ENCODE measurements at places on chromosomes 13 and 19.

GRCh38 chr19:32852216-32852615 is 17.4 kb downstream of the SLC7A9 start:
- DNase-seq, result no peak

DNA sequence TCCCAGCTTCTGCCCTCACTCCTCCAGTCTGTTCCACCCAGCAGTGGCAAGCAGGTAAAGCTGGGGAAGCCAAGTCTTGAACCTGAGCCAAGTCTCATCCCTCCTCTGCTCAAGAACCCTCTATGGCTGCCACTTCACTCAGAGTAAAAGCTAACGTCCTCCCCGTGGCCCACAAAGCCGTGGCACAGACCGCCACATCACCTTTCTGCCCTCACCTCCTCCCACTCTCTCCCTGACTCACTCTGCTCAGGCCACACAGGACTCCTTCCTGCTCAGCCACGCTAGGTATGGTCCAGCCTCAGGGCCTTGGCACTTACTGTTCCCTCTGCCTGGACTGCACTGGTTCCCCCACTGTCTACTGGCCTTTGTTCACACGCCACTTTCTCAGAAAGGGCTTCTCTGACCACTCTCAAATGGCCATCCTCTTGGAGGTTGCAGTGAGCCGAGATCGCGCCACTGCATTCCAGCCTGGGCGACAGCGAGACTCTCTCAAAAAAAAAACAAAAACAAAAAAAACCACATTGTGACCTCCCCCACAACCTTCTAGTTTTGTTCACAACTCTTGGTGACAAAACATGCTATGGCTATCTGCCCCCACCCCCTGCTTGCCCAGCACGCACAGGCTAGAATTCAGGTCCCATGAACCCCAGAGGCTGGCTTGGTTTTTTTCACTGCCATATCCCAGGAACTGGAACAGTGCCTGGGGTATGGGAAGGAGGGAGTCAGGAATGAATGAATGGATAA is 15.8 kb downstream of the NDUFB7 start:
- DNase-seq, result no peak

DNA sequence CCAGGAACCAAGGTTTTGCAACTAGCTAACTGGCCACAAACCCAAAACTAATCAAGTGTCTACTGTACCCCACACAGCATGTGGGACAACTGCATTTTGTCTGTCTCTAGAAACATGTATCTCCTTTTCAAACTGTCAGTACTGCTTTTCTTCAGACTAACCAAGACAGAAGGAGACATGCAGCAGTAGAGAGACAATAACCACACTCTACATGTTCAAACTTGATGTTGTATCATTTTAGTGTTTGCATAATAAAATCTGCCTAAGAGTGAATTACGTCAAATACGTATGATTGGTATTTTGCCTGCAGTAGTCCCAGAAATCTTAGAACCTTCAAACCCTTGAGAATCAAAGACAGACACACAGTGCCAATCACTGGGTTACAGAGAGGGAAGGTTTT is 22.0 kb upstream of the FREM2 start:
- no peak for DNase-seq

DNA sequence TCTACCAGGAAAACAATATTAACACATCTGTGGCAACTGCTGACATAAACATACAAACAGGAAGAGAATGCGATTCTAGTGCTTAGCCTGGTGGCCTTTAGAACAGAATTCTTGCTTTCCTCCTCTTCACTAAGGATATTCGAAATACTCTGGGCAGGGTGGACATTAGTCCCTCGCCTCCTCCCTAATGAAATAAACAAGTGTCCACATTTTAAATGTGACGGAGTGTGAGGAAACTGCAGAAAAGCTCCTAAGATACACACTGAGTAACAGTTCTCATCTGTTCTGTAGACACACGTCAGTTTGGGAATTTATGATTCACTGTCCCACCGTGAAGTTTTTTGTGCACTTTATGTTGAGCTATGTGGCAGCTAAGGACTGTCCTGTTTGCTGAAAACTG is 639 bp downstream of the STARD13 start:
- no peak for DNase-seq

GRCh38 chr19:13281567-13282291 is 131.5 kb downstream of the IER2 start:
- no peak for DNase-seq

- DNase-seq, result no peak
These were observed 401 bp downstream of the C19orf85 start for GRCh38 chr19:55464039-55464661.

DNA sequence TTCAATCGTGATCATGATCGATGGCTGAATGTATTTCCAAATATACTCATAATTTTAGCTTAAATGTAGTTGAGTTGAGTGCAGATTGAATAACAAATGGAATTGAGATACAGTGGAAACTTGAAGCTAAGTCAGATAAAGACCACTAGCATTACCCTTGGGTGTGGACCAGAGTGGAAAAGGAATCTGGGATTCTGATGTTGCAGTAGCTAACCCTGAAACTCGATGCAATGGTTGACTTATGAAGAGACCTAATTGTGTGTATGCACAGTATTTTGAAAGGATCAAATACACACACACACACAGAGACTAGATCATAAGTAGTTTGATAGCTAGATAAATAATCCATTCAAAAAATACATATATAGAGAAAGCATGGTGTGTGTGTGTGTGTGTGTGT is 135.8 kb downstream of the RXFP2 start:
- no peak for DNase-seq

DNA sequence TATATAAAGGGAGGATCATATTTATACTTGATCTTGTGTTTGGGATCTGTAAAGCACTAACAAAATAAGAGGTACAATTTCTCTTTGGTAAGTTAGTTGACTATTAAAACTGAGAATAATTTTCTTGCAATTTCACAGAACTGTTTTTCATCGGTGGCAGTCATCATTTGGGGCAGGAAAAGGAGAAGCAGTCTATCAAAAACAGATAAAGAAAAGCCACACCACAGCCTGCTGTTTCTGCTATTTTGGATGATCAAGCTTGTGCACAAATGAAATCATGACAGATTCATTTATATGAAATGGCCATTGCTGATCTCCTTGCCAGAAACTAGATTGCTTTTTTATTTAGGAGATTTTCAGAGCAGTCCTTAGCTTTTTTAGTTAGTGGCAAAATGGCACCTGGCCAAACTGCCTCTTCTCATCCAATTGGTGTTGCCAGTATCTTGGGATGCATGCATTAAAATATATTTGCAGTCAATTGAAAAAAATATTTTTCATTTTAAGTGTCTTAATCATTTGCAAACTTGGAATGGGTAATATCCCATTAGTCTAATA is 326.0 kb downstream of the HS6ST3 start:
- DNase-seq, result peak; percentile 17

DNA sequence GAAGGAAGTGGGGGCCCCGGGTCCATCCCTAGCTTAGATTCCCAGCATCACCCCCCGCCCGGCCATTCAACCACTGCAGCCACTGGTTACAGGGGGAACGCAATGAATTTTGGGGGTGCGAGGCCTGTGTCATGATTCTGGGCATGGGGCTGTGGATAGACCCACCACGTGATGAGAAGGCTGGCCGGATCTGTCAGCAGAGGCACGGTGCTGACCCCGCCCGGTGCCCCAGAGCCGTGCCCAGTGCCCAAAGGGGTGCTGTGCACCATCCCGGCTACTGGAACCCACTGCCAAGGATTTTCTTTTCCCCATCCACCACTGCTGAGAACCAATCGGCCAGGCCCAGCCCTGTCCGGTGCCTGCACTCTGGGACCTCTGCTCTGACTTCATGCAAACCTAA is 27.4 kb downstream of the CLEC4M start:
- DNase-seq, result no peak

DNA sequence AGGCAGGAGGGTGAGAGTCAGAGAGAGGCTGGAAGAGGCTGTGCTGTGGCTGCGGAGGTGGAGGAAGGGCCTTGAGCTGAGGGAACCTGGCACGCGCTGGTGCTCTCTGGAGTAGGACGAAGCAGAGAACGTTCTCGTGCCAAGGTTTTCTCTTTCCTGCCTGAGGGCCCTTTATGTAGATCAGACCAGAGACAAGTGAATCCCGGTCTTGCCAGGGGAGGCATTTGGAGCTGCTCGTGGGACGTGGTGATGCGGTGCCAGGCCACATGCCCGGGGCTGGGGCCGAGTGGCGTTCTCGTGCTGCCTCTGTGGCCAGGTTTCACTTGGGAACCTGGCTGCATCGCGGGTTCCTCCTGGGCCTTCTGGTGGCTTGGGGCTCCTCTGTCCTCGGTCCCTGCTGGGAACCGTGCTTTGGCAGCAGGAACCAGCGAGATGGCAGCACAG is 54.2 kb downstream of the KDM4B start:
- DNase-seq, result no peak

DNA sequence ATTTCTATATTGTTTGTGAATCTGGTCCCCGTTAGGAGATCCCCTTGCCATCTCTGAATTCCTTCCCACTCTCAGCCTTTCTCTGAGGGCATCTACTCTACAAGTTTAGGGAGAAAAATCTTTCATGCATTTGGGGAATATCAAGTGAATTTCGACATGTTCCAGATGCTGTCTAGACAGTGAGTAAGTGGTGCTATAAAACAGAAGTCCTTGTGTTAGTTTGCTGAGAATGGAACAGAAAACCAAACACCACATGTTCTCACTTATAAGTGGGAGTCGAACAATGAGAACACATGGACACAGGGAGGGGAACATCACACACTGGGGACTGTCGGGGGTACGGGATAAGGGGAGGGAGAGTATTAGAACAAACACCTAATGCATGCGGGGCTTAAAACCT is 5.1 kb downstream of the OR7A10 start:
- no peak for DNase-seq

GRCh38 chr13:95207769-95208366 is 93.4 kb downstream of the ABCC4 start:
- no peak for DNase-seq

DNA sequence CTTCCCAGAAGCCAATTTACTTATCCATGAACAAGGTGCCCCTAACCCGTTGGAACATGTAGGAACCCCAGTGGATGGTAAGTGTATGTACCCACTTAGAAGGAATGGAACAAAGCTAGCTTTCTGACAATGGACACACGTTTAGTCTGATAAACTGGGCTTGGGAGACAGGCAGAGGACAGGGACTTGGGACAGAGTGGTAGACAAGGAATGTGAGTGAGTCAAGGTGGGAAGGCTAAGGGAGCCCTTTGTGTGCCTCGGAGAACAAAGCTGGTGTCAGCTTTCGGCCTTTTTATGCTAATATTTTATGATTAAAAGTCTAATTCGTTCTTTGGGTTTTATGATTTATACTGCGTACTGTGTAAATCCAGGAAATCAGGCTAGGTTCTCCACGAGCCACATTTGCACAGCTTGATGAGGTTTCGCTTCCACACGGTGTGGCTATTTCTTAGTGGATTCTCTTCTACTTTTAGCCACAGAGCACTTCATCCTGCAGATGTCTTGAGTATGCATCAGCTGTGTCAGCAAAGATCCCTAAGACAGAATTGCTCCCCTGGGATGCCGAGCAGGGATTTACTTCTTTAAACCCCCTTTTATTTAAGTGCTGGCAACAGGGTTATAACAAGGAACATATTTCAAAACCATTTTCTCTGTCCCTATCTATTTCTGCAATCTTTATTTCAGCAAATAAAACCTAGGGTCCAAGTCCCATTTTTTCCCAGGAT is 258.5 kb downstream of the DLEU7 start:
- DNase-seq, result no peak

DNA sequence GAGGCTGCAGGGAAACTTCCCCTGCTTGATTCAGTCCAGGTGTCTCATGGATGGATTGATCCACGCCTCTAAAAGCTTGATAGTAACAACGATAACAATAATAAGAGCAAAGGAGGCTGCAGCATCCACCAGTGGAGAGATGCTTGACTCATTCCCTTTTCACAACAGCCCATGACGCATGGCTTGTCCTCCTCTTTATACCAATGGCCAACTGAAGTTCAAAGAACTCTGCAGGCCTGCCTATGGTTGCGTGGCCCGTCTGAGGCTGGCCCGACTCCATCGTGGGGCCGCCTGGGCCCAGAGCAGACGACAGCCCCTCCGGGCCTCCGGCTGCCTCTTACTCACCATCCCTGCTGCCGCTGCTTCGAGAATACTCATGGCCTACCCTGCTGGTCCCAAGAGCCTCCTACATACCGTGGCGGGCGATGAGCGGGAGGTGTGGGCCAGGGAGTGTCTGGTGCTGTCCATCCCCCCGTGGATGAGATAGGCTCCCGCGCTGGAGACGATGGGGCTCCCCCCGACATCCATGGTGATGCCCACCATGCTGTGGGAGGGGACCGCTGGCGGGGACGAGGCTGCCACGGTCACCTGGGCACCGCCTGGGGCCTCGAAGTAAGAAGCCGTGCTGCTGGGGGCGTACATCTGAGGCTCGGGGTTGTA is 61.8 kb upstream of the RANBP3 start:
- no peak for DNase-seq

GRCh38 chr19:6227936-6228325 is 51.8 kb downstream of the MLLT1 start:
- no peak for DNase-seq

DNA sequence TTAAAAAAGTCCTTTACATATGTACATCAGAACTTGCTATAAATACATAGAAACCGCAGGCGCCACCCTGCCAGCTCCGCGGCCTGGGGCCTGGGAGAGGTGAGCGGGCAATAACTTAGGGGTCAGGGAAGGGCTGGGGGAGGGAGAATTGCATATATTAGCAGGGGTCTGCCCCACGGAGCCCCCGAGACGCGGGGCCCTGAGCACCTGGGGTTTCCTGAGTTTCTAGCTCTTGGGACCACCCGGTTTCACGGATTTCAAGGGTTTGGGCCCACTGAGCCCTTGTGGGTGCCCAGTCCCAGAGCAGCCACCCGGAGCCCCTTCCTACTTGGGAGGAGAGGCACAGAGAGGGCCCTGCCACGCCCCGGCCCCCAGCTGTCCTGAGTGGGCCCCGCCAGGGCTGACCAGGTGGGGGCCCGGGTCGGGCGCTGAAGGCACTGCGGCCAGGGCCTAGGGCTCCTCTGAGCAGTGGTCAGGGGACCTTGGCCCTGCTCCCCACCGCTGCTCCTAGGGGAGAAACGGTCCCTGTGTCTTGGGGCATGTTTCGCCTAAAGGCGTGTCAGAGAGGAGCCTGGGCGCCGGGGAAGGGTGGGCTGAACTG is 4.0 kb downstream of the GPX4 start:
- no peak for DNase-seq

GRCh38 chr13:79522583-79522982 is 41.6 kb downstream of the NDFIP2 start:
- peak; percentile 97 for DNase-seq

GRCh38 chr19:7524992-7525739 is 2.7 kb downstream of the MCOLN1 start:
- no peak for DNase-seq

- DNase-seq, result no peak
These were observed 5.8 kb downstream of the RPL21 start for GRCh38 chr13:27257233-27257568.

- DNase-seq, result no peak
These were observed 76.2 kb downstream of the COL4A1 start for GRCh38 chr13:110230661-110231347.
